ENCODE measurements at places on chromosomes 7 and 10.

DNA sequence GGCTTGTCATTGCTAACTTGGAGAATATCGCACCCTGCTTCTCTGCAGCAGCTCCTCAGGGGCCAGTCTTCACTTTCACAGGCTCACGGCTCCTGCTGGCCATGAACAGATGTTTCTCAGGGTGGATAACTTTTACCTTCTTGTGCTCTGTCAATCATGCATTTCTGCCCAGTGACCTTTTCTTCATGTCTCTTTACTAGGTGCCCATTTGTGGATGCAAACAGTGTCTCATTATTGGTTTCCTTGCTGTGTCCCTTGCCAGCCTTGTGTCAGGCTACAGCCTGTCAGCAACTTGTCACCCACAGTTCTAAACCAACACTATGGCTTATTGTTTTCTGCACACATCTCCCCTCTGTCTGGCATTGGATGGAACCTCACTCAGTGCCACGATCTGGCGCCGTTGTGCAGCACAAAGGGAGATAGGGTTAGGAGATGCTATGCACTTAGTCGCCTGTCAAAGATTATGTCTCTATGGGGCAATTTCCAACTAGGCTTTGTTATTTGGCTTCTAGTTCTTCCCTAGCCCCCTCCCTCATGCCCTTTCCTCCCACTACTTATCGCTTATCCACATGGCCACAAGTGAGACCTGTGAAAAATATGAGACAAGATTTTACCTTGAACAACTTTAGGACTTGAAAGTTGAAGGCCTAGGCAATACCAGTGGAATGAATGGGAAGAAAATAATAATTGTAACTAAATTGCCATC is 45.7 kb upstream of the NXPH1 start:
- no peak for DNase-seq

GRCh38 chr7:74388880-74389415 is 64.8 kb upstream of the GTF2IRD1 start:
- DNase-seq: no peak

DNA sequence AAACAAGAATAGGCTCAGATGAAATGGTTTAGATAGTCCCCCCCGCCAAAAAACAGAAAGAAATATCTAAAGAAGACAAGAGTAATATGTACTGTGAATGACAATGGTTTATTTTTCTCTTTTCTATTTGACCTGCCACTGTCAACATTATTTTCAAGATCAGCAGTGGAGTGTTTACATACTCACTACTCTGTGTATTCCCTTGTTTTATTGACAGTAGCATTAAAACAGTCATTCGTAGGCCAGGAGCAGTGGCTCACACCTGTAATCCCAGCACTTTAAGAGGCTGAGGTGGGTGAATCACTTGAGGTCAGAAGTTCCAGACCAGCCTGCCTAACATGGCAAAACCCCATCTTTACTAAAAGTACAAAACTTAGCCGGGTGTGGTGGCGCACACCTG is 245.3 kb upstream of the SLC26A5 start:
- DNase-seq: no peak

GRCh38 chr10:90856964-90857634 is 740 bp downstream of the HTR7 start:
- no peak for DNase-seq

GRCh38 chr10:117740691-117741222 is 198.2 kb downstream of the EMX2 start:
- no peak for DNase-seq

DNA sequence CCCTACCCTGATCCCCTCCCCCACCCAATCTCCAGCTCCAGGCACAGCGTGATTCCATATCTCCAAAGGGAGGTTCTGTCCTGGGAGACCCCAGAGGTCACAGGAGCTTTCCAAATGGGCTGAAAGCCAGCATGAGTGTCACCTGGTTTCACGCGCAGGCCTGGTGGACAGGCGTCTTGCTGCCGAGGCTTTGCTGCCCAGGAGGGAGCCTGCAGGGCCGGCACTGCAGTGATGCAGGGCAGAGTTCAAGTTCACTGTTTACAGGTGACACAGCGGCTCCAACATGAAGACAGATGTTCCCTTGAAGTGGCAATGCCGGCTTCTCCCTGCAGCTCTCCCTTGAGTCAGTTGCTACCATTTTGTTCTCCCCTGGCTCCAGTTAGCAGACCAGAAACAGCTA is 104.3 kb downstream of the TCERG1L start:
- no peak for DNase-seq

DNA sequence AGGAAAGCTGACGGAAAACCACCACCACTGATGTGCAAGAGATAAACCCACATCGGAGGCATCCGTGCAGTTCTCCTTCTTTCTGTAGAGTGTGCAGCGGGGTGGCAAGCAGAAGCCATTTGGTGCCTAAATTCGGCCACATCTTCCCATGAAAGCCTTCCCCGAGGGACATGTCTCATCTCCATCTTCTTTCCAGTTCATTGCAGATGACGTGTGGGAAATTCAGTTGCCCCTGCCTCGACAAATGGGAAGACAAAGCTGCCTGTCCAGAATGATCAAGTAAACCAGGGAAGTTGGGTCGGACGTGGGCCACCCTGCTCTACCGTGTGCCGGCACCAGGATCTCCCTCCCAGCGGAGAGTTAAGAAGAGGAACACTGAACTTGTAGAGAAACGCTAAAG is 14.5 kb downstream of the BEND7 start:
- no peak for DNase-seq

DNA sequence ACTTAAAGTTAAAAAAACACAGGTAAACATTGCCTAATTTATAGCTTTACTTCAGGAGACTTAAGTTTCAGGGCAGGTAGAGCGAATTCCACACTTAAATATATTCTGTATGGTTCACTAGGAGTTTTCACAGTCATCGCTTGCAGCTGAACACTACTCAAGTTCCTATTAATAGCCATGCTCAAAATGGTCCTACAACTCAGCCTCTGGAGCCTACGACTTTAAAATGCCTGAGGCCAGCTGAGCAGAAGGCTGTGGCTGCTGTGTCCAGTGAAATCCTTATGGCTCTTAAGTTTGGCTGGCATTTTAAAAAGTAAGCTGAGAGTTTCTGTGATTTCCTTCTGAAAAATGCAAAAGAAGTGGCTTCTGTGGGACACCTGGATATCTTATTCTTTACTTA is 105.4 kb upstream of the GLI3 start:
- no peak for DNase-seq

- no peak for DNase-seq
Measured at GRCh38 chr7:136103545-136104268, 126.5 kb upstream of the MTPN start.

DNA sequence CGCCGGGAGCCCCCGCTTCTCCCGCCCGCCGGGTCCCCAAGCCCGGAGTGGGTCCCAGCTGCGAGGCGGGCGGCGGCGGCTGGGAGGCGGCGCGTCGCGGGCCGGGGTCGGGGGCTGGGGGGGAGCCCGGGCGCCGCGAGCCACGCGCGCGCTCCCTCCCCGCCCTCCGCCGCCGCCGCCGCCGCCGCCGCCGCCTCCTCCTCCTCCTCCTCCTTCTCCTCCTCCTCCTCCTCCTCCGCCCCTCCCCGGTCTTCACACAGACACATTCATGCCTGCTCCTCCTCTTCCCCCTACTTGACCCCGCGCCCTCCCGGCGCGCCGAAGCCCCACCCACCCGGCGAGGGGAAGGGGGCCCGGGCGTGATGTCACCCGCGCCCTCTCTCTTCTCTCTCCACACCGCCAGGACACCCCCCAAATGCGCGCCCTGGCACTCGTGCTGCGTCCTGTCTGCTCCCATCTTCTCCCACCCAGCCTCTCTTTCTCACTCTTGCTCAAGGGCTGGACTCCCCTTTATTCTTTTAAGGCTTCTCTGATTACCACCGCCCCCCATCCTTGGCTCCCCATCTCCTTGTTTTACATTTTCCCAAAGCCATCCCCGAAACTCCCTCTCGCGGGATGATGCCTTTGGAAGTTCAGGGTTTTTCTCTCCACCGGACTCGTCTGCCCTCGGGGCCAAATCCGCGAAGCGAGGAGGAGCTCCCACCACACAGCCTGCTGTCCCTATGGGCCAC is 967 bp upstream of the GLI3 start:
- DNase-seq: no peak

DNA sequence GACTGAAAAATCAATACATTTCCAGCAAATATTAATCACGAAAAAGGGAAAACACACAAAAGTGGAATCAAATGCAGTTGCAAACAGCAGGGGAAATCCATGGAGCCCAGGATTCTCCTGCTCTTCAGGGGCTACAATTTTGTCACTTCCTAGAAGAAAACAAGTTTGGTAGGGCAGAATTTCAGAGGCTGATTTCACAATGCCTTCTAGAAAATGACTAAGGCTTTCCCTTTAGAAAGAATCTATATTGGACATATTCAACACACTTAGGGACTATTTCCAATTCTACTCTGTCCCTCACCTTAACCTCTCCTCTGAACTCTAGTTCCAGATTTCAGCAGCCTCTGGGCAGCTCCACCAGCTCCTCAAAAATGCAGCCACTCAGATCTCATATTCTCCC is 111.3 kb downstream of the HECTD2 start:
- no peak for DNase-seq

- no peak for DNase-seq
Measured at GRCh38 chr7:117014673-117015133, 61.4 kb downstream of the ST7 start.

- DNase-seq: no peak
Measured at GRCh38 chr10:85524001-85524666, 842.5 kb downstream of the GRID1 start.

- no peak for DNase-seq
Measured at GRCh38 chr7:108609643-108610042, 40.0 kb downstream of the DNAJB9 start.

- no peak for DNase-seq
Measured at GRCh38 chr7:16695621-16696237, 49.7 kb downstream of the BZW2 start.

GRCh38 chr10:103663802-103664201 is 170.3 kb downstream of the NEURL1 start:
- no peak for DNase-seq

DNA sequence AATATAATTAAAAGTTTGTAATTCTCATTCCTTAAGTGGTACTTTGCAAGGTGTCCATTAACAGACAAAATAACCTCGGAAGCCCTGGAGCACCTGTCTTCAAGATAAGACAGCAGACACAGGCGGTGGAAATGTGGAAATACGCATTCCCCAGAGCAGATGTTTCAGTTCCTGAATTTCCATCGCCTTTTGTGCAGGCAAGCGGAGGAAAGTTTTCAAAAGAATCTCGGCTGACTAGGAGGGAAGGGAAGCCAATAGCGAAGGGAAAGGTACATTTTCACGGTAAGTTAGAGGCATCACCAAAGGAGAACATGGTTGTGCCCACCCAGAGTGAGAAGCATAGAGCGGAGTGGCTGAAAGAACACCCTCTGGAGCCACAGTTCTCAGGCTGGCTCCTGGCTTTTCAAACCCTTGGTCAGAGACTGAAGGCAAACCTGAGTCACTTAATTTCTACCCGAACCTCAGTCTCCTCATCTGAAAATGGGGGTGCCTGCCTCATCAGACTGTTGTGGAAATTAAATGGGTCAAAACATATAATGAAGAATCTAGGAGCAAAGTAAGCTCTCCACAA is 13.6 kb downstream of the CPA1 start:
- DNase-seq: no peak

- DNase-seq: no peak
Measured at GRCh38 chr10:27744802-27745731, 552 bp downstream of the MKX start.

DNA sequence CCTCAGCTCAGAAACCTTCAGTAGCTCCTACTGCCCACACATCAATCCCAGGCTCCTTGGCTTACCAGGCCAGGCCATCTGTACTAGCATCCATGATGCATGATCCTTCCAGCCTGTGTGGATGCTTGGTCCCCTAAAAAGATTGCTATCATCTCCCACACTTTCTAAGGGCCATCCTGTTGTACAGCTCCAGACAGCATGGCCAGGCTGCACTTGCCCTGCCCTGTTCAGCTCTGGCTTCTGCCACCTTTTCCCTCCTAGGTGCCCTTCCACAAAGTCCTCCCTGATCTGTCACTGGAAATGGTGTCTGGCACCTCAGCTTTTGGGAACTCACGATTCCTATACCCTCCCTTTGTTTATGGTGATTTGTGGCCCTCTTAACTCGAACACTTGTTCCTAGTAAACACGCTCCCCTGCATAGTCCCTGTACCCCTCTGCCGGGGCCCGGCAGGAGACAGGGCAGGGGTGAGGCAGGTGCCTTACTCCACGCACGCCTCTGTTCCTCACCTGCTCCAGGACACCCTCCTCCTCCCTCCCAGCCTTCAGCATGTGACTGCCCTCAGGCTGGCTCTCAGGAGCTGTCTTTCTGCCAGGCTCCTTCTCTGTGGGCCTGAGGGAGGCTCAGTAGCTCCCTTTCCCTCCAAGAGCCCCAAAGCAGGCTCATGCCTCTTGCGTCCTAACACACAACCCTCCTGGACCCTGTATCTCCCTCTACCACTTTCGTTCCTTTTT is 71.8 kb downstream of the CDH23 start:
- no peak for DNase-seq

- DNase-seq: no peak
Measured at GRCh38 chr7:28823582-28823981, 134.5 kb downstream of the TRIL start.

GRCh38 chr7:20200971-20201370 is 16.2 kb downstream of the MACC1 start:
- DNase-seq: no peak

DNA sequence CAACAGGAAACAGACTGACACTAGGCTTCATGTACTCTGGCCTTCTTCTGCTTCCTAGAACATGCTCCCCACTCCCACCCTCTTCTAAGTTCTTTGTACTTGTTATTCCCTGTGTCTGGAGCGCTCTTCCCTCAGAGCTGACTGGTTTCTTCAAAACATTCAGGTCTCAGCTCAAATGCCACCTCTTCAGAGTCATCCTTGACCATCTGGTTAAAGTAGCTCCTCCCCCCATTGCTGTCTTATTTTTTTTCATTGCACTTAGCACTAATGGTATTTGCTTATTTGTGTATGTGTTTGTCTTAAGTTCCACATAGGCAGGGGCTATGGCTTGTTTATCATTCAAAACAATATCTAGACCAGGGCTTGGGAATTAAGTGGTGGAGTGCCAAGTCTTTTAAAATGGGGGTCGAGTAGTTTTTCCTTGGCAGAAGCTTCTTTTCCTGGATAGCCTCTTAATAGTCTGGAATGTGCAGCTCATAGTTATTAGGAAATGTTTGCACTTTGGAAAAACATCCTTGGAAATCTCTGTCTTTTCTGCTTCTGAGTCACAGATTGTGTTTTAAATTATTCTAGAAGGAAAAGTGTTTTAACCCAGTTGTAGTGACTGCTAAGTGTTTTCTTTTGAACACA is 60.0 kb downstream of the RALA start:
- DNase-seq: no peak
